Mesothelial cell of epicardium (in vitro differentiated cells): ENCODE measurements at places on chromosomes 6 and 20.

DNA sequence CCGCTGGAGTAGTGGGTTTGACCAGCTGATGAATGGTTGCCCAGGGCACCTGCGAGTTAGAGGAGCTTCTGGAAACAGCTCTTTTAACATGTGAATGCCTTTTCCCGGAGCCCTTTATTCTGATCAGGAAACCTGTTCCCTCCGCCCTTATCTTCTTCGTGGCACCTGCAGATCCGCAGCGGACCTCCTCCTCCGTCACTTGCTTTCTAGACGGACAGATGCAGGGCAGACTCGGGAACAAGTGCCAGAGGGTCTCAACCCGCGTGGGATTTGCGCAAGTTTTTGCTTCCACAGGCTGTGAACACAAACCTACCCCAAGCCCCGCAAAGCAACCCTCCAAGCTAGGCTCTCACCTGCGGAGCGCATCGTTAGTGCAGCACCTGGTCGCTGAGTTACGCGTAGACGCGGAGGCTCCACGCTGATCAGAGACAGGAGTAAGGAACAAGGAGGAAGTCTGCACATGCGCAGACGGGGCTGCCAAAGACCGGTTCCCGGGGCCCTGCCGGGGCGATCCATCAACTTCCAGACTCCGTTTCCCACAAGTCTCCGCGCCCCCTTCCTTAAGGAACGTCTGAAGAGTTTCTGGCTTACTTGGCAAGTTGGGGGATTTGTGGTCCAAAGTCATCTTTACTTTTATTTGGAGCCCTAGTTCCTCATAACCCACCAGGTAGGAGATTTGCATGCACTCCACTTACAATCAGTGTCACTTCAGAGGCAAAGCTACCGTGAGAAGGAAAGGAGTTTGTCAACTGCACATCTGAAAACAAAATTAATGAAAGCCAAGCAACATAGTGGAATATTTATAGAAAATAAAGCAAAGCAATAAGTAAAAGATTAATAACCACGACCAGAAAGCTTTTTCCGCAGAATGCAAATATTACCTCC, 52.7 kb upstream of the ELMO2 start:
- peak; percentile 78 for DNase-seq

GRCh38 chr20:61629602-61630390, 377.7 kb downstream of the CDH4 start:
- DNase-seq = no peak

DNA sequence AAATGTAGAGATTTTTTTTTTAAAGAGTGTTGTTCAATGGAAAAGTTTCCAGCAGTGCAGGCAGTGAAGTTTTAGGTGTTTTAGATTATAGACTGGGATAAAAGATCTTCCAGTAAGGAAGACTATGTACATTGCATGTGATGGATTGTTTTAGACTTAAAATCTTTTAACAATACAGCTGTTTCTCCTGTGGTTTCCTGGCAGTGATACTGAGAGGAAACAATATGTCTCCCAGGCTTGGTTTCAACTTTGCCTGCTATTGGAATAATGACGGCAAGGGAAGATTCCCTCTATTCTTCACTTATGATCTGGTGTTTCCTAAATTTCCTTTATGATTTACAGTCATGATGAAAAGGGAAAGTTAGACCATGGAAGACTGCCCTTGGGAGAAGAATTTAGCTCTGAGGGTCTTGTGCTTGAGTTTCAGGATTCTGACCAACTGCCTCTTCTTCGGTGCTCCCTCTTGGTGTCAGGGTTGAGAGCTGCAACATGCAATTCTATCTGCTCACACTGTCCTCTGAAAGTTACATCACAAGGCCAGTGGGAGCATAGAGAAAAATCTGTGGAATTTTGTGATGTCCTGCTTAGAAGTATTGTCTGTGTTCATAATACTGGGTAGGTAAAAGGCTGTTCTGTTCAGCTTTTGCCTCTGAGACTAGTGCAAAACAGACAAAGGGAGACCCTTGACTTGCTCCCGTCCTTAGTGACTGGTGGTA, 262.8 kb upstream of the MAN1A1 start:
- no peak for DNase-seq

DNA sequence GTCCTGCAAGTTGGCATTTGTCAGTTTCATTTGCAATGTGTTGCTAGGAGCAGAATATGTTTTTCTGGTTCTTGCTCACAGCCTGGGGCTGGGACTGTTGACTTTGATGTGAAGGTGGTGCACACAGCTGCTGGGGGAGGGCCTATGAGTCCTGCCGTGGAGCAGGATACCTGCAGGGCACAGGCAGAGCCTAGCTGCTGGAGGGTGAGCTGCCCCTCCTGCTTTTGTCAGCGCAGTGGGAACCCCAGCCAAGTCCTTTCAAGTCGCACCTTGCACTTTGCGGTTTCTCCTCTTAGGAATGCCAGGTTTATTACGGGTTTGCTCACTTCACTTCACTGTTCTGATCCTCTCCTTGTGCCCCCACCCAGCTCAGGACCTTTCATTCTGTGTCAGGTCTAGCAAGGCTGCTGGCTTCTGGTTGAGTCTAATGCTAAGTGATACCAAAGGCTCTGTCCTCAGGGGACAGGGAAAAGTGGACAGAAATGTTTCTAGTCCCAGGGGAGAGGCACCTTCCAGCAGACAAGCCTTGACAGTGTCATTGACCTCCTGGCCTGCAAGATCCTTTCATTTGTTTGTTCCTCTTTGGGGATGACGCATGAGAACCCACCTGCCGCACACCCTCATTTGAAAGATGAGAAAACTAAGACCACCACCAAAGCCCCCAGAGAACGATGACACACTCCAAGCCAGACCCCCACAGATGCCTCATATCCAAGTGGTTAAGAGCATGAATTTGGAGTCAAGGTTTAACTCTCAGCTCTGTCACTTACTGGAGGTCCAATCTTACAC, 2.7 kb upstream of the SPO11 start:
- peak; percentile 51 for DNase-seq

DNA sequence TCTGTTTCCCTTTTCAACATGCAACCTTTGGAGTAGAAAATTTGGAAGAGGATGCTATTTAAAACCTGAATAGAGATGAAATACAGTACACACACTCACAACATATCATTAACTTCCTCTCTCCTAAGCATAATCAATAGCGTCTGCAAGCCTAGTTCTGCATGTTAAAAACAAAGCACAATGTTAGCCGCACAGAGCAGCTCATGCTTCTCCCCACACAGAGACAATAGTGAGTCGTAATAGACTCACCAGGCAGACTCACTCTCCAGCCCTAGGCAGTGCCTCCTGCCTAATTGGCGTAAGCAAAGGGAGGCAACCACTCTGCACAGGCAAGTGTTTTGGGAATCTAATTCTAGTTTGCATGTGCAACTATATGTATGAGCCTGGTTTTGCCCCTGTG, 45.8 kb upstream of the ARID1B start:
- no peak for DNase-seq

- DNase-seq = no peak
These were observed 847.0 kb upstream of the MAP3K7 start for GRCh38 chr6:91433660-91434534.

GRCh38 chr20:37519508-37520418, 1.3 kb upstream of the NNAT start:
- DNase-seq = no peak

- no peak for DNase-seq
These were observed 187.1 kb downstream of the ID4 start for GRCh38 chr6:20024316-20024673.

DNA sequence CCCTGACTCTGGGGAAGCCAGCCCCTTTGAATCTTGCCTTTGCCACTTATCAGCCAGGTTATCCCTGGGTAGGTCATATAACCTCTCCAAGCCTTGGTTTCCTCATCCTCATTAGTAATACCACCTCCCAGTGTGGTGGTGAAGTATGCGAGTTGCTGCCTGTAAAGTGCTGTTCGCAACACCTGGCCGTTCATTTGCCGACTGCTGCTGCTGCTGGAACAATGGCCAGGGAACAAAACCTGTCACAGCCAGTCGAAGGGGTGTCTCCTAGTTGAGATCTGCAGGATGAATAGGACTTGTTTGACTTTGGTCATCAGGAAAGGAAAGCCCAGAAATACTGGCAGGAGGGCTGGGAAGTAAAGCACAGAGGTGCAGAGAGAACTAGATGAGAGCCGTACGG, 6.1 kb downstream of the MANBAL start:
- no peak for DNase-seq

GRCh38 chr6:95725344-95725743, 148.0 kb downstream of the MANEA start:
- DNase-seq = no peak

- no peak for DNase-seq
These were observed 13.3 kb downstream of the FRK start for GRCh38 chr6:116047173-116047933.

DNA sequence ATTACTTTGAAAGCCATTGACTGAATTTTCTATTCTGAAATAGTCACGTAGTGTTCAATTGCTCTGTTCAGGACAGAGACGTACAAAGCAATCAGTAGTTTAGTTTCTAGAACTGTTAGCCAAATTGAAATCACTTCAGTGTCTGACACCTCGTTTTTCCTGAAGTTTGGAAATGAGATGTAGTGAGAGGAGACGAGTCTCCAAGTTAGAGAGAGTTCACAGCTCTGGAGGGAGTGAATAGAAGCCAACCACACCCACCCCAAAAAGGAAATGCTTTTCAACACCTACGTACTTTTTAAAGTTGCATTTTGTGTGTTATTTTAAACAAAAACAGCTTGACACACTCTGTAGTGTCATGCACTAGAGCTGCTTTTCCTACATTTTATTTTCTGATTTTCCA, 296.0 kb downstream of the ADGRG6 start:
- DNase-seq = no peak

DNA sequence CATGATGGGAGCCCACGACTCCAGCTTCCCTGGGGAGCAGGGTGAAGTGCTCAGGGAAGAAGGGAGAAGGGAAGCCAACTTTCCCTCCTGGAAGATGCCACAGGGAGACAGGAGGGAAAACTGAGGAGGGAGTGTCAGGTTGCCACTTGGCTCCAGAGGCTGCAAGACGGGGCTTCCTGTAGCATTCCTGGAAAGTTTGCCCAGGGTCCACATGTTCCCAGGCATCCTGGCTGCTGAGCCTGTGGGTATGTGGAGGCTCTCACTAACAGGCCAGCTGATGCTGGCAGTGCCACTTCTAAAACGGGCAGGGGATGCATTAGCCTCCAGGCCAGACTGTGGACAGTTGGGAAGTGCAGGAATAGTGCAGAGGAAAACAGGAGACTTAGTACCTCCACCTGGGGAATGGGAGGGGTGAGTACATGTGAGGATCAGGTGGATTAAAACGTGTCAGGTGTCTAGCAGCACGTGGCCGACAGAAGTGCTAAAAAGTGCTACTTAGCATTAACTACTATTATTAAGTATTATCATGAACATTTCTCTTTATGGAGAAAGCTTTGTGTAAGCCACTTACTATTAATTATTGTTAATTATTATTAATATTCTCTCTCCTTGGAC, 33.2 kb downstream of the BANF2 start:
- DNase-seq = no peak

DNA sequence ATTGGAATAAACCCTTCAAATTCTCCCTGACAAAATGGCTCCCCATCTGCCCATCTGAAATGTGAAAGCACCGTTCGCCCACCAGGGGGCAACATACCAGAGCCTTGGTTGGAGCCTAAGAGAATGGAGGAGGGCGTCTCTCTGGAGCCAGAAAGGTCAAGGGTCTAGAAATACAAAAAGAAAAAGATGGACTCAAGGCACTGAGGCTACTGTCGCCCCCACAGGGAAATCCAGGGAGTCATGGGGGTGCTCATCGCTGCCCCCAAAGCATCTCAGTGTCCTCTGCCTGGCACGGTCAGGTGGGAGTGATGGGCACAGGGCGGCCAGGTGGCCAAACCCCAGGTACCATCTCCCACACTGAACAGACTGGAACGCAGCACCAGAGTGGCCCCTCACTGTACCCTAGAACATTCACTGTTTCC, 136.3 kb downstream of the ZMYND8 start:
- no peak for DNase-seq

- DNase-seq = no peak
These were observed 57.1 kb upstream of the GJE1 start for GRCh38 chr6:142075516-142076101.

DNA sequence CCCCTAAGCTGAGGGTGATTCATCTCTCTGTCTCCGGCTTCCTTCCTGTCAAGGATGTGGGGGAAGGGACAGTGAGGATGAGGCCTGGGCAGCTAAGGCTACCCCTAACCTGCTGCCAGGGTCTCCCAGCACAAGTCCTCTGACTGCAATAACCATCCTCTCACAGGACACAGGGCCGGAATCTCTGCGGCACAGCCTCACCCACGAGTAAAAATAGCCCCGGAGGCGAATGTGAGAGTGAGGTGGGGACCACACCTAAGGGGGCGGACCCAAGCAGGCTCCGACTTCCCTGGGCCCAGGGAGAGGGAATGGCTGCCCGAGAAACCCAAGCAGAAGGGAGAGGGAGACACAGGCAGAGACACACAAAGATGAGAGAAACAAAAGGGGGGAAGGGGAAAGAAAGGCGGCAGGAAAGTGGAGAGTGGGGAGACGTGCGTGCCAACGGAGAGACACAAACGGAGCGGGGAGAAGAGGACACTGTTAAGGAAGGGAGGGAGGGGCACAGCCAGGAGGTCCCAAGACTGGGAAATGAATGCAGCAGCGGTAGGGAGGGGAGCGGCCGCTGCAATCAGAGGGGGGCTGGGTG, 1.4 kb downstream of the CLIC1 start:
- DNase-seq = peak; percentile 59

DNA sequence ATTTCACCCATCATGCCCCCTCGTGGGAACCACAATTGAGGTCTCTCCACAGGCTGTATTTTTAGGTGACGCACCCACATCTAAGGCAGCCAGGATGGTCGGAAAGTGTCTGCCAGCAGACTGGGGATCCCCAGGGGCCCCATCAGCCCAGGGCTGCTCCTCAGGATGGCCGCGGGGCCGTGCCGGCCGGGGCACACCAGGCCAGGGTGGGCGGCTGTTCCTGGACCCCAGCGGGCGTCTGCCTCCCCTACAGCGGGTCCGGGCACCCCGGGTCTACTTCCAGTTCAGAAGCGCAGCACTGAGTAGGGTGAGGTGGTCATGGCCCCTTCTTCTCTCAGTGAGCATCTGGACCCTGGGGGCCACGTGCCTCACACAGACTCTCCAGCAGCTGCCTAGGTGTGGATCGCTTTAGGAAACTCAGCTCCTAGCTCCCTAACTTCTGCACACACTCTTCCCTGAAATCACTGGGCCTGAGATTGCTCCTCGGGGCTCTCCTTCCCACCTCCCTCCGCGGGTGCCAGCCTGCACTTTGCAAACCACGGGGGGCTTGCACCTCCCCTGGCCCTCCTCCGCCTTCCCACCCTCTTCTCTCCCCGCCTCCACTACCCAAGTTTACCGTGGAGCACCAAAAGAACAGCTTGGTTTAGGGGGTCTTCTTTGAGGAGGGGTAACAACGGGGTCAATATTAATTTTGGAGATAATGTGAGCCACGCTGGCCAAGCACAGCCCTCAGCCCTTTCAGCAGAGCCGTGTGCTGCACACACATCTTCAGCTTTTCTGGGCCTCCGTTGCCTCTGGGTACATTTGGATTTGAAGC, 14.2 kb upstream of the FOXC1 start:
- no peak for DNase-seq

GRCh38 chr6:170532867-170533488, 20.1 kb downstream of the PSMB1 start:
- no peak for DNase-seq
